Smooth muscle cell of the brain vasculature (primary cell): ENCODE measurements at places on chromosomes 13 and 19.

DNA sequence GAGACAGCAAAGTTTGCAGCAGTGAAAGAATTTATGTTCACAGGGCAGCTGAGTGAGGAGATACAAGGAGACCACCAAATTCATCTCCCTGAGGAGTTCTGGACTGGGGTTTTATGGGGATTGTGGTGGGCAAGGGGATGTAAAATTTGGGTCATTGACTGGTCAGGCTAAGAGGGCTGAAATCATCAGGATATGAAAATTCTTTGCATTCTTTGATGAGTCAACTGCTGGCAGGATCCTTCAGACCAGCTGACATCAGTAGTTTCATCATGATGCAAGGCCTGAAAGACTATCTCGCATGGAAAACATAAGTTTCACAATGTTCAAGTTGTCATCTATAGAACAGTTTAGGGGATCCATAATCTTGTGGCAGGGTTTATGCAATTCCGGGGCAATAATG lies 869.5 kb upstream of the PCDH9 start:
- no peak for DNase-seq

DNA sequence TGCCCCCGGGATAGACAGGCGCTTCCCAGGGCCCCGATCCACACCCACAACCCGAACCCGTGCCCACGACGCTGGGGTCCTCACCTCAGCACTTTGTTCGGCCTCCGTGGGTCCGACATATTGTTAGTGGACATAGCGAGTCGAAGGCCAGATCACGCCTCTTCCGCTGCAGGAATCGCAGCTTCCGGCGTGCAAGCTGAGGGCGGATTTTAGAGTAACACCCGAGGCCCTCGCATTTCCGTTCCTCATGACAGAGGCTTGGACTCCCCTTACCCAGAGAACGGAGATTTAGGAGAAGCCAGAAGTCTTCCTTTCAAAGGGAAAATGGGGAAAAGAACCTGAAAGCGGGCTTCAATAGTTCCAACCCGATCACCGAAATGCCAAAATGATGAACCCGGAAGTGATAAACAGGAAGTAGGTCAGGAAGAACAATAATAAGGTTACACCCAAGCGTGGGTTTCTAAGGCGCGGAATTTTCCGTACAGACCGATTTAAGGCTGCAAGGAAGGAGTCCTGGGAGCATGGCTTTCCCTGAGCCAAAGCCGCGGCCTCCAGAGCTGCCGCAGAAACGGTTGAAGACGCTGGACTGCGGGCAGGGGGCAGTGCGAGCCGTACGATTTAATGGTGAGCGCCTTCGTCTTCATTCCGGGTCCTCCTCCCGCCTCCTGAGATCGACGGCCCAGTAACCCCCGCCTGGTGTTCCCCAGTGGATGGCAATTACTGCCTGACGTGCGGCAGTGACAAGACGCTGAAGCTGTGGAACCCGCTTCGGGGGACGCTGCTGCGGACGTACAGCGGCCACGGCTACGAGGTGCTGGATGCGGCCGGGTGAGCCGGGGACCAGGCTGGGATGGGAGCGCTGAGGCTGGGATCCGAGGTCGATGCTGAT lies 2.9 kb downstream of the WDR83 start:
- peak; percentile 65 for DNase-seq

- DNase-seq: no peak
These were observed 9.7 kb upstream of the ARHGAP45 start for GRCh38 chr19:1057176-1057855.

- no peak for DNase-seq
These were observed 27.2 kb downstream of the PLEKHJ1 start for GRCh38 chr19:2208975-2209374.

DNA sequence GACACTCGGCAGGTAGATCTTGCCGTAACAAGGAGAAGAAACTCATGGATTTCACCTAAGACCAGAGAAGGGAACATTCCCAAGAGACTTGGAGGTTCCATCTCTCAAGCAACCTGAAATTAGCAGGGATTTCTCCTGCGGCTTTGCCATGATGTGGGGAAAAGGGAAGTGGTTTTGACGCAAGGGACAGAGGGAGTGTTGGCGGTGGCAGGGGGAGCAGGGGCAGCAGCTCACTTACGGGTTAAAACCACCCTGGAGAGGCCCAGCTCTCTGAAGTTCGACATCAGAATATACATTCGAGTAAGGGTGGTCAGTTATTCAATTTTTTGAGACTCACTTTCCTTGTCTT lies 76.1 kb upstream of the POMP start:
- DNase-seq: no peak

DNA sequence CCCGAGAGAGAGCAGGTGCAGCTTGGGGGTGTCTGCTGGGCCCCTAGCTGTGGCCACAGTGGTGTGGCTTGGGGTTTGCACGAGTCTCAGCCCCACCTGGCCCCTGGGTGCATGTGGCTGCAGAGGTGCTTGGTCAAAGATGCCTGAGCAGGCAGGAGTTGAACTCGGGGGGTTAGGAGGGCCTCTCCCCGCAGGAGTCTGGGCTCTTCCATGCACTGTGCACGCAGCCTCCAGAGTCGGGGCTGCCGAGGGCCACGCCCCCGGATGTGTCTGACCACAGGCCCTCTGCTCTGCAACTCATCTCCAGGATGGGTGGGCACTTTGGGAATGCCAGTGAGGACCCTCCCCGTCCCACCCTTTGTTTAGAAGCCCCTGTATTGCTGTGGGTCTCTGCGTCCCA lies 91.5 kb upstream of the MCF2L start:
- no peak for DNase-seq

DNA sequence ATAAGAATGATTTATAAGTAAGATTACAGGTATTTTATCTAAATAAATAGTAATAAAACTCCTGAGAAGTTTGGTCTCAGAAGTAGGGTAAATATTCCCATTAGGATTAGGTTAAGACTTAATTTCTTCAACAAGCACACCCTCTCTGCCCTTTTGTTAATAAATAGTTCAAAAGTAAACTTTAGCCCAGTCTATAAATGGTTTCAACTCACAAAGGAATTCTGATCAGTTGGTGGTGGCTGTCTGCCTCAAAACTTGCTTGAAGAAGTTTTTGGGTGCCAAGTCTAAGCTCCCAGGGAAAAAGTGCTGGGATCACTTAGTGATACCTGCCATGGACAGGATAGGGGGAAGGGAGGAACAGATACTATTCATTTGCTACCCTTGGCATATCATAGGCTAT lies 22.9 kb downstream of the MBNL2 start:
- no peak for DNase-seq
